Activated gamma-delta T cell (primary cell): ENCODE measurements at places on chromosomes 2 and 18.

GRCh38 chr18:8947566-8947965 lies 154.9 kb upstream of the NDUFV2 start:
- DNase-seq = no peak

DNA sequence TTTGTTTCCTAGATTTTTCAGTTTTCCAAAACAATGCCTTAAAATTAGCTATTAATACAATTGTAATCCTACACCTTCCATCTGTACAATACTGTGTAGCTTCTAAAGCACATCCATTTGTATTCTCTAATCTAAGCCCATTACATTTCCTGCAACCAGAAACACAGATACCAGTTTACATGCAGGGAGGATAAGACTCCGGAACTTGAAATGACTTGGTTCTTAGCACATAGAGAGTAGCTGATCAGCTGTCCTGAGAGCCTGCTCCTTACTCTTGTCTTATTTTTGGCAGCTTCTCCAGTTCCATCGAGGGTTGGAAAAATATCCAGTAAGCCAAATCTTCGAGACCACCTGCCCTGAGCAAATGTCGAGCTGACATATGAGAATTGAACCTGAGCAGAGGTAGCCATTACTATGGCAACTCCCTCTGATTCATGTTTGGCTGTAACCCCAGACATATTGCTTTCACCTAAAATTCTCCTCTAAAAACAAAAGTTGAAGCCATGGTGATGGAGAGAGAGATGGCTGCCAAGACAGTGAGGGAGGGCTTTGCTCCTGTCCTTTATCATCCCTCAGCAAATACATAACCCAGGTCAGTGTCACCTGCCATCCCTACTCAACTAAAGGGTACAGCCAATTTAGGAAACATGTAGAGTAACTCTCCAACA lies 542.8 kb downstream of the IRS1 start:
- no peak for DNase-seq

GRCh38 chr2:197378086-197378485 lies 56.7 kb downstream of the SF3B1 start:
- no peak for DNase-seq

DNA sequence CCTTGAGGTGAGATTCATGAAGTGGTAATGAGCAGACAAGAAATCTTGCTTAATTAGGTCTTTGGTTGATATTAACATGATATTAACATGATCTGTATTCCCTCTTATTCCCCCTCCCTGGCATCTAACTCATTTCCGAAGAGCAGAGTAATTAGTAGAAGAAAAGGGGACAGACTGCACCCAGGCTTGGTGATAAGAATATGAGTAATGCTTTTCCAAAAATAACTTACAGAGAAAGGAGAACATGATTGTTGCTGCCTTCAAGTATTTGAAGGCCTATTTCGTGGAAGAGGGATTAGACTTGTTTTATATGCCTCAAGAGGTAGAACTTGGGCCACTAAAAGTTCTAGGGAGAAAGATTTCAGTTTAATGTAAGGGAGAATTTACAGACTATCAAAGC lies 130.6 kb upstream of the ATP5MC3 start:
- no peak for DNase-seq

DNA sequence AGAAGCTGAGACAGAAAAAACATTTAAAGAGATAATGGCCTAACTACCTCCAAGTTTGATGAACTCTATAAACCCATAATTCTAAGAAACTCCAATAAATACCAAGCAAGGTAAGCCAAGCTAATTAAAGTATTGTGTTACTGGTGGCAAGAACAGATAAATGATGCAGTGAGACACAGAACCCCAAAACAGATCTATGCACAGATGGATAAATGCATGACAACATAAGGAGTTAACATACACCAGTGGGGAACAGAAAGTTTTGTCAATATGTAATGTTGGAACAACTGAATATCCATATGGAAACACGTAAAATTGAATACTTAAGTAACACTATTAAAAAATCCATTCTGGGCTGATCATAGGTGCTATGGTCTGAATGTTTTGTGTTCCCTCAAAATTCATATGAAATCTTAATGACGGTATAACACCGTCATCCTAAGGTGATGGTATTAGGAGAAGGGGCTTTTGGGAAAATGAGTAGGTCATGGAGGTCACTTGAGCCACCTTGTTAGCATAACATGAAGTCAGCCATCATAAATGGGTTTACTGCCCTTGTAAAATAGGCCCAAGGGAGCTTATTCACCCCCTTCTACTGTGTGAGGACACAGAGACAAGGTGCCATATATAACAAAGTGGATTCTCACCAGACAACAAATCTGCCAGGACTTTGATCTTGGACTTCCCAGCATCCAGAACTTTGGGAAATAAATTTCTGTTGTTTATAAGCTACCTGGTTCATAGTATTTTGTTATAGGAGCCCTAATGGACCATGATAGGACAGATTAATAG lies 86.3 kb downstream of the SLC66A3 start:
- no peak for DNase-seq

GRCh38 chr2:129827311-129828090 lies 152.0 kb upstream of the RAB6C start:
- no peak for DNase-seq

DNA sequence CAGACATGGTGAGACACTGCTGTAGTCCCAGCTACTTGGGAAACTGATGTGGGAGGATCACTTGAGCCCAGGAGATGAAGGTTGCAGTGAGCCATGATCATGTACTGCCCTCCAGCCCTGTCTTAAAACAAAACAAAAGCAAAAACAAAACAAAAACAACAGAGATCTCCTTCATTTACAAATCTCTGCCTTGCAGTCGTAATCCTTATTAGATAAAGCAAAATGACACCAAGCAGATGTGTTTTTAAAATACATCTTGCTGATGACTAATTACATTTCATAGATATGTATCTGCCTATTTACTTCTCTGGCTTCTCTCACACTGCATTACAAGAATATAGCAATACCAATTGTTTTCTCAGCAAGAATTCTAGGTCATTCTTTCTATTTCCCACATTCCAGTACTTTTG lies 22.8 kb downstream of the NFE2L2 start:
- no peak for DNase-seq

DNA sequence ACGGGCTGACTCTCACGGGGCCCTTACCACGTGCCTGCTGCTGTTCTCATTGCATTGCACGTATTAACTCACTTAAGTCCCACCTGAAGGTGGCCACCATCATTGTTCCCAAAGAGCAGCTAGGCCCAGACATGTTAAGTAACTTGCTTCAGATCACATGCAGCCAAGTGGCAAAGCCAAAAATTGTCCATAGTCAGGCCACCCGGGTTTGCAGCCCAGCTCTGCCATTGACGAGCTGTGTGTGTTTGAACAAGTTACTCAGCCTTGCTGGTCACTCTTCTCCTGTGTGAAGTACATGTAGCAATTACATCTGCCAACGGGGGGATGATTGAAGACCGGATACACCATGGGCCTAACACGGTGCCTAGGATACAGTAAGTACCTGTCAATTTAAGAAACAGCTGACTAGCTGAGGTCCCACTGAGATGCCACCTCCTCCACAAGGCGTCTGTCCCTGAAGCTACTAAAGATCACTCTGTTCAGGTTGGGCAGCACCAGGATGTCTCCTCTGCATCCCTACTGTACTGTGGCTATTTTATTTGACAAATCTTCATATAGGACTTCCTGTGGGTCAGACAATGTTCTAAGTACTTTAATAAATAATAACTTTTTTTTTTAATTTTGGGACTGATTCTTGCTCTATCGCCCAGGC lies 154.2 kb upstream of the MYCN start:
- no peak for DNase-seq

DNA sequence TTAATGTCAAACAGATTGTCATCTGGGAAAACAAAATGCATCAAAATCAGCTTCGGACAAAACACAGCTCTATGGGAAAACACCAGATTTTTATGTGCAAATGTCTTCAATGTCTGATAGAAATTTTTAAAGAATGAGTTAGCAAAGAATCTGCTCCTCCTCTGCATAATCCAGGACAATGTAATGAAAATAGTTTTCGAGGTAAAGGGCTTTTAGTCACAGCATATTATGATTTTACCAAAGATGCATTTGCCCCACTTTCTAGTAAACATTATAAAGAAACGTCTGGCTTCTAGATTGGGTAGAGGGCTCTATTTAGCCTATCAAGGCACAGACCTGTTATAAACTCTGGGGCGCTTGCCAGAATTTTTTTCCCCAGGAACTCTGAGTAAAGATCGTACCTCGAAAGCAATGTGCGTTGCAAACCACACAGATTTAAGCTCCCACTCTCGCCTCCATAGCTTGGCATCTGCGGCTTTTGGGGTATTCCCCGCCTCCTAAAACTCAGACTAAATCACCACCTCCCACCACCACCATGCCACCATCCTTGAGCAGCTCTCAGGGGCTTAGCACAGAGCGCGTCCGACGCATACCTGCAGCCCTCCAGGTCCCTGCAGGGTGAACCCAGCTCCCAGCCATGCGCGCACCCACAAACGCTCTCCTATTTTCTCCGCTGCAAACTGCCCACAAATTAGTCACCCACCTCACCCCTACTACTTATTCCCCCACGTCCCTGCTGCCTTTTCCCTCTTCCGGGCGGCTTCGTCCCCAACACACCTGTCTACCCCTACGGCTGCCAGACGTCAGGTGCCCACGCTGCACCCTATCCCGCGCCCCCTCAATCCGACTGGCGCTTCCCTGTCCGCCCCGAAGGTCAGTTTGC lies 829 bp downstream of the ACVR1C start:
- peak; percentile 28 for DNase-seq

- DNase-seq = no peak
These were observed 37.2 kb downstream of the SOX11 start for GRCh38 chr2:5729416-5729815.

GRCh38 chr2:96156011-96156820 lies 11.0 kb upstream of the DUSP2 start:
- no peak for DNase-seq

- no peak for DNase-seq
These were observed 11.8 kb downstream of the IWS1 start for GRCh38 chr2:127514485-127514884.

- DNase-seq = no peak
These were observed 7.4 kb upstream of the SFTPB start for GRCh38 chr2:85675427-85675826.

DNA sequence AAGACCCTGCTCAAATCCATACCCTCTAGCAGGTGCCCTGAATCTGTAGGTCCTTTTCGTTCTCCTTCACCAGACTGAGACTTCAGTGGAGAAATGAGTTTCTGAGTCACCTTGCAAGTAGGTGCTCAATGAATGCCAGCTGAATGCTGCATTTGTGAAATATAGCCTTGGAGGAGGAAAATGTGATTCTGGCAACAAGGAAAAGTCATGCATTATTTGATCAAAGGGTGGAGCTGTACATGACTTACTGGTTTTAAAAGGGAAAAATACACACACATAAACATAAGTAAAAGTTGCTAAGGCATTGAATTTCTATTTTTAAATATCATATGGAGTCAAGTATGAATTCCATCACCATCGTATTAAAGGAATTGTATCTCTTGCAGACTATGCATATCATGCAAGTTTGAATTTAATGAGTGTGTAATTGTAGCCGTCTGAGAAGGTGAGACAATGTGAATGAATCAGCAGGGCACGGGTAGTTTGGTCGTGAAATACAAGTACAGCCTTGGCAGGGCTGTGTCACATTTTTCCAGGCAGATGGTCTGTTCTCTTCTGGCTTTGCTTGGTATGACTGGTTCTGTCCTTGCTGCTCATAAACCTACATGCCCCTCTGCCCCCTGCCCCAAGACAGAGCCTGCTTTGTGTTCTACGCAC lies 160.8 kb downstream of the COL6A3 start:
- no peak for DNase-seq

- DNase-seq = no peak
These were observed 430.2 kb downstream of the MEIS1 start for GRCh38 chr2:66865161-66865560.

GRCh38 chr2:216644842-216645635 lies 11.8 kb downstream of the IGFBP2 start:
- no peak for DNase-seq

GRCh38 chr2:40367652-40368051 lies 84.2 kb downstream of the SLC8A1 start:
- no peak for DNase-seq

GRCh38 chr2:101751875-101752619 lies 54.5 kb downstream of the MAP4K4 start:
- no peak for DNase-seq
